Activated CD8-positive, alpha-beta memory T cell treated with anti-CD3 and anti-CD28 coated beads, Interleukin-2, amount 10 ng/mL, durations not matched to agents 7 days and 5 days (primary cell): ENCODE measurements at places on chromosomes 3 and 15. TPM values are rescaled to one million over a fixed set of nuclear protein-coding genes. Genes with fewer than 3 reads are reported as not detected.

DNA sequence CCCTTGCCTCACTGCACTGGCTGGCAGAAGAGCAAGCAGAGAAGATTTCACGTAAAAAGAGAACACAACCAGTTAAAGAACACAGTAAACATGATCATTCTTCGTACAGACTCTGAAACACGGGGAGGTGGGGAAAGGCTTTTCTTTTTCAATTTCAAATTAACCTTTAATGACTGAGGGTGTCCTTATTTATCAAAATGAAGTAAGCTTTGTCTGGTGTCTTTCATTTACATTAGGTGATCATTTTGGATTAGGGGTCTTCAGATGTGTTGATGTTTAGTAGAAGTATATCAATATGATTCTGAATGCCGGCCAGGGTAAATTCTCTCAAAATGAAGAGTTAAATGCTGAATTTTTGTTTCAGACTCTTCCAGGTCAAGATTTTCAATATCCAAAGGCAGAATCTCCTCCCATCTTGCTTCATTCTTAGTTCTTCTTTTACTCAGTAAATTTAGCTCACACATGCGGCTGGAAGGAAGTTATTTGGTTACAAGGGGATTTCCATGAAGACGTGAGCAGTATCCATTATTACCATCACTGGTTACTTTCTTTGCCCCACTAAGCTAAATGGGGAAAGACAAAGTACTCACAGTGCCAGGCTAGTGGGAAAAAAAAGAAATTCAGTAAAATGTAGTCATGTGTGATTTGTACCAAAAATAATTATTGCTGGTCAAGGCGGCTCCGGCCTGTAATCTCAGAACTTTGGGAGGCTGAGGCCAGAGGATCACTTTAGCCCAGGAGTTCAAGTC, 272.2 kb upstream of the NR2F2 start:
- DNase-seq: no peak

GRCh38 chr15:69853544-69853951, 244.2 kb downstream of the TLE3 start:
- no peak for DNase-seq

- DNase-seq: no peak
These were observed 5.4 kb upstream of the TRIM59 start for GRCh38 chr3:160454995-160455394.

DNA sequence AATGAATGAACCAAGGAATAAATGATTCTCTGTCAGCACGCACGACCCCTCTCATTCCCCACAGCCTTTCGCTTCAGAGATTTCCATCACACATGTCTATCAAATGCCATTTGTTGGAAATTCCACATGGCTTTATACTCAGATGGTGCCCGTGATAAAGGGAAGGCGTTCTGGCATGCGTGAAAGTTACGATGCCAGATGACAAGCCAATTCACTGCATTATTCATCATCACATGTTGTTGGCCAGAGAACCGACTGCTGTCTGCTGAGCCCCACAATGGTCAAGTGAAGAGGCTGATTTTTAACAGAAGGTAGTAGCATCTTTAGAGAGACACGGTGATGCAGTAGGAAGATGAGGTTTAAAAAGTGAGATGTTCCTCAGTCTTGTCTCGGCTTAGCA, 74.1 kb upstream of the FRMD4B start:
- no peak for DNase-seq

GRCh38 chr3:101964861-101965260, 115.5 kb downstream of the NFKBIZ start:
- no peak for DNase-seq

GRCh38 chr3:1292571-1293071, 199.8 kb downstream of the CNTN6 start:
- DNase-seq: no peak

DNA sequence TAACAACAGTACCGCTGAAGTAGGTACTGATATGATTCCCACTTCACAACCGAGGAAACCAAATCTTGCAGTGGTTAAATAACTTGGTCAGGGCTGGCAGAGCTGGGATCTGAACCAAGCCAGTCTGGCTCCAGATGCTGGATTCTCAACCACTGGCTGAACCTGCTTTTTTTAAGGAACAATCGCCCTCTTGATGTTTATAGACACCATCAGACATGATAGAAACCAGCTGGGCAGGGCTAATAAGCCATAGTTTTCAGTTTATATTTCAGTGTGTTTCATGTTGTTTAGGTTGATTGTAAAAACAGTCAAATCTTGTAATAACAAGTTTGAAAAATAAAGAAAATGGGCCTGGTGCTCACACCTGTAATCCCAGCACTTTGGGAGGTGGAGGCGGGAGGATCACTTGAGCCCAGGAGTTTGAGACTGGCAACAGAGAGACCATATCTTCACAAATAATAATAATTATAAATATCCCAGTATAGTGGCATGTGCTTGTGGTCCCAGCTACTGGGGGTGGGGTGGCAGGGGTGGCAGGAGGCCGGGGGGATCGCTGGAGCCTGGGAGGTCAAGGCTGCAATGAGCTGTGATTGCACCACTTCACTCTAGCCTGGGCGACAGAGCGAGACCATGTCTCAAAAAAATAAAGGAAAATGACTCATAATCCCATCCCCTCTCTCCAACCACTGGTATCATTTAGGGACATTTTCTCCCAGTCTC, 36.7 kb downstream of the XYLB start:
- DNase-seq: no peak

GRCh38 chr15:62957130-62957529, 85.4 kb upstream of the TPM1 start:
- no peak for DNase-seq

GRCh38 chr3:111336511-111336910, 205.5 kb upstream of the CD96 start:
- DNase-seq: no peak

DNA sequence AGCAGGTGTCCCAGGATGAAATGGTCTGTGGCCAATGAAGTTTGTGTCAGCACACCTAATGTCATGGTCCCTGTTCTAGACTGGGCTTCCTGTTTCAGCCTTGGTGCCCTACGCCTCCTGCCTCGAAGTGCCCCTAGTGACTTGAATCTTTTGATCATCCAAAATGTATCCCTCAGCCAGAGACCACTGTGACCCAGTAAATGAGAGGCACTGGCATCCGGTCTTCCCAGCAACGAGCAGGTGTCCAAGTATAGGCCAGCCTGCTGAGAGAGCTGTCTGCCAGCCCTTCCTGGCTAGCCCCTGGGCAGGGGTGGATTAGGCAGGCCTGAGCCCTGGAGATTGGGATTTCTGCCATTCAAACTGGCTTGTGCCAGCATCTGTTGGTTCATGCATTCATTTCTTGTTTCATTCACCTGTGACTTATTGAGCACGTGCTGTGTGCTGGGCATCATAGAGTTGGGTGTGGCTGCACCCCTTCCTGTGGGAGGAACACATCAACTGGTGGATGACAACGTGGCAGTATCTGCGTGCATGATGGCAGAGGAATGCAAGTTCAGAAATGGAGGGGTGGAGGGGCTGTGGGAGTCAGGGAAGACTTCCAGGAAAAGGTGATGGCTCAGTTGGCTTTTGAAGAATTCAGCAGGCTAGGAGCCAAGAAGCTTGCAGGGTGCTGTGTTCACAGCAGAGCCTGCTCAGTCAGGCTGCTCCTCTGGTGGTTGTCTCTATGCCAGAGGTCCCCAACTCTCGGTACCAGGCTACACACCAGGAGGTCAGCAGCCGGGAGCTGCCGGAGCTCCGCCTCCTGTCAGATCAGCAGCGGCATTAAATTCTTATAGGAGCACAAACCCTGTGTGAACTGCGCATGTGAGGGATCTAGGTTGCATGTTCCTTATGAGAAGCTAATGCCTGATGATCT, 21.6 kb downstream of the ESYT3 start:
- DNase-seq: no peak

GRCh38 chr3:5115506-5116162, 6.5 kb upstream of the ARL8B start:
- no peak for DNase-seq

DNA sequence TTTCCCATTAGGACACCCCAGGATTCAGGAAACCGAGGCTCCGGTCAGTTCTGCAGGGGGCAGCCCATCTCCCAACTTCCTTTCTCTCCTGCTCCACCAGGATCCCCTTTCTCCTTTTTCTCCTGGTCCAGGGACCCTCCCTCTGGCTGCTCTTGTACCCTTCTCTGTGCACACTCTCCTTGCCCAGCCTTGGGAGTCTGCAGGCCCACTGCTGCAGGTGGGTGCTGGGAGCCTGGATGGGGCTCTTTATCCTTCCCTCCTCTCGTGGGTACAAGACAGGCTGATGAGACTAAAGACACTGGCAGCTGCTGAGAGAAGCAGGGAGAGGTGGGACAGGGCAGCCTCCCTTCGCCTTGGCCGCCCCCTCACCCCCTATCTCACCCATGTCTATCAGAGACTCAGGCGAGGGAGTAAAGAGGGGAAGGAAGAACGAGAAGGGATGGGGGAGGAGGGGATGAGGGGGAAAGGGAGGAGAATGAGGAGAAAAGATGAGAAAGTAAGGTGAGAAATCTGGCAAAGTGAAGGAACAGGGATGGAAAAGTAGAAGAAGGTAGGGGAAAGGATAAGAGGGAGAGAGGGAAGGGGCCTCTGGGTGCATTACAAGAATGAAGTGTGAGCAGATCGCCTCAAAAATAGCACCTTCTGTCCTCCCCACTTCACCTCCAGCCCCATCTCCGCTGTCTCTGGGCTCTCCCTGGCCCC, 45.2 kb downstream of the ITGA11 start:
- peak; percentile 25 for DNase-seq

GRCh38 chr3:114093596-114093995, 37.1 kb downstream of the QTRT2 start:
- no peak for DNase-seq

- DNase-seq: peak; percentile 58
These were observed 5.5 kb downstream of the ARHGEF3 start for GRCh38 chr3:56796202-56796601.

DNA sequence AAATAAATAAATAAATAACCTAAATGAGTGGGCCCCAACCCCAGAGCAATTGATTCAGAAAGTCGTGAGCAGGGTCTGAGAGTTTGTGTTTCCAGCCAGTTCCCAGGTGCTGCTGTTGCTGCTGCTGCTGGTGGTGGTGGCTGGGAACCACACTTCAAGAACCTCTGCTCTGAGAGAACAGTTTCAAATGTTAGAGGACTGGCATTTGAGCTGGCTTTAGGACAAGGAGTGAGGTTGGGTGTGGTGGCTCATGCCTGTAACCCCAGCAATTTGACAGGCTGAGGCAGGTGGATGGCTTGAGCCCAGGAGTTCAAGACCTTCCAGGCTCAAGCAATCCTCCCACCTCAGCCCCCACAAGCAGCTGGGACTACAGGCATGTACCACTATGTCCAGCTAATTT, 123.1 kb upstream of the UBE2E1 start:
- no peak for DNase-seq

- no peak for DNase-seq
These were observed 591.5 kb upstream of the CFAP20DC start for GRCh38 chr3:59641169-59641899.

- no peak for DNase-seq
These were observed 46.3 kb upstream of the ACKR4 start for GRCh38 chr3:132550579-132551305.

GRCh38 chr3:98826126-98826525, 63.0 kb downstream of the ST3GAL6 start:
- no peak for DNase-seq

DNA sequence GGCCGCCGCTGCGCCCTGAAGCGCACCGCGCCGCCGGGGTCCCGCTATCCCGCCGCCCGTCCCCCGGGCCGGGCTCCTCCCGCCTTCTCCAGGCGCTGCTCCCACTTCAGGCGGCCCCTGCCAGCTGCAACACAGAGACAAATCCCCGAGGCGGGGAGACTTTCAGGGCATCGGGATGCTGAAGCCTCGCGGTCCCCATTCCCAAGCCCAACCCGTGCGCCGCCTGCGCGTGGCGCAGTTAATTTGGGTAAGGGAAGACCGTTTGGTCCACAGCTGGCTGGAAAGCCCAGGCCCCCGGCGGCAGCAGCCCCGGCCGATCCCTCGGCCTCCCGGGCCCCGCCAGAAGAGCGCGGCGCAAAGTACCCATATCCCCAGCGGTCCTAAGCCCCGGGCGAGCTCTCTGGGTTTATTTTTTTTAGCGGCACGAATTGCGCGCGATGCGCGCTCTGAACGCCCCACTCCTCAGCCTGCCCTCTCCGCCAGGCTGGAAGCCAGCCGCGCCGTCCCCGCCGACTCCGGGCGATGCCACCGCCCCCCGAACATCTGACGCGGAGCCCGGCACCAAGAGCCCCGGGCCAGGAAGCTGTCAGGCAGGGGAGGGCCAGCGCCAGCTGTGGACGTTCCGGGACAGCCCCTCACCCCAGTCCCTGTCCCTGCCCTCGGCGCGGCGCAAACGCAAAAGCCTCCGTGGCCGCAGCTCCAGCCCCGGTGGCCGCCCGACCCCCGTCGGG, 517 bp downstream of the FBN1 start:
- DNase-seq: no peak

GRCh38 chr3:21185816-21186314, 565.1 kb downstream of the ZNF385D start:
- no peak for DNase-seq

DNA sequence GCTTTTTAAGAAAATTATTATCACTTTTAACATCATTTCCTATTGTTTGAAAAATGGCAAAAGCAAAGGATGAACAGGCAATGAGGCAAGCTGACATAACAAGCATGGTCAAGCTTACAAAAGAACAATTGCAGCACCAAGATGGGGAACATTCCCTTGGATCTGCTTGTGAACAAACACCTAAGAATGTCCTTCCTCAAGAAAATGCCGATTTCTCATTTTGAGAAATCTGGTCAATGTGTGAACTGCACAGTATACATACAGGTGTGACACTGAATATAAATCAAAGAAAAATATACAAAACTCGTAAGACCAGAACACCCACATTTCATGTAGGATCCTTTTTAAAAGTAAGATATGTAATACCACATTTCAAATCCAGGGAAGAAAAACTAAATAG, 58.9 kb downstream of the LRRFIP2 start:
- no peak for DNase-seq

Gene MCF2L2
- 11.4 TPM for total RNA-seq

Gene PRICKLE2
- not detected for total RNA-seq

Gene CORO2B
- total RNA-seq: not detected

Gene INSYN1
- total RNA-seq: not detected
